NCI-H2081 treated with DMSO at 0.1 percent for 48 hours (cell line): ENCODE measurements at places on chromosomes 4 and X.

- no peak for DNase-seq
These were observed 183.7 kb downstream of the EVC2 start for GRCh38 chr4:5524446-5525299.

GRCh38 chr4:67587156-67587555 lies 28.6 kb downstream of the STAP1 start:
- DNase-seq, result no peak

- no peak for DNase-seq
These were observed 227.3 kb downstream of the KDR start for GRCh38 chr4:54898056-54898562.

DNA sequence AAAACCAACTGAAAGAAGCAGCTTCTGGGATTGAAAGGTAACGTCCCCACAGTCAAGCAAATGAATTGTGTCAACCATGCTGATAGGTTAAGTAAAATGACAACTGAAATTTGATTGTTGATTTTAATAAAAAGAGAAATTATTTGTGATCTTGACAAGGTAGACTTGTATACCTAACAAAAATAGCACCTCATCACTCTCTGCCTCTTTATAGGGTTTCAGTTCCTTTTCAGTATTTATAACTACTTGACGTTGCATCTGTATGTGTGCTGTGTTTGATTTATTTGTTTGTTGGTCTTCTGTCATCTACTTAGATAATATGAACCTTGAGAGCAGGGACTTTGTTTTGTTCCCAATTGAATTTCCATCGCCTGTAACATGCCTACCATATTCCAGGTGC lies 7.9 kb upstream of the PPP3CA start:
- no peak for DNase-seq

GRCh38 chrX:12309040-12309743 lies 170.9 kb downstream of the FRMPD4 start:
- peak; percentile 5 for DNase-seq
